Keratinocyte (primary cell): ENCODE measurements at places on chromosomes 5 and 9.

- no peak for DNase-seq
These were observed 405.6 kb upstream of the ZNF608 start for GRCh38 chr5:125152044-125152443.

- DNase-seq, result no peak
These were observed 180.3 kb upstream of the GHR start for GRCh38 chr5:42242881-42243485.

DNA sequence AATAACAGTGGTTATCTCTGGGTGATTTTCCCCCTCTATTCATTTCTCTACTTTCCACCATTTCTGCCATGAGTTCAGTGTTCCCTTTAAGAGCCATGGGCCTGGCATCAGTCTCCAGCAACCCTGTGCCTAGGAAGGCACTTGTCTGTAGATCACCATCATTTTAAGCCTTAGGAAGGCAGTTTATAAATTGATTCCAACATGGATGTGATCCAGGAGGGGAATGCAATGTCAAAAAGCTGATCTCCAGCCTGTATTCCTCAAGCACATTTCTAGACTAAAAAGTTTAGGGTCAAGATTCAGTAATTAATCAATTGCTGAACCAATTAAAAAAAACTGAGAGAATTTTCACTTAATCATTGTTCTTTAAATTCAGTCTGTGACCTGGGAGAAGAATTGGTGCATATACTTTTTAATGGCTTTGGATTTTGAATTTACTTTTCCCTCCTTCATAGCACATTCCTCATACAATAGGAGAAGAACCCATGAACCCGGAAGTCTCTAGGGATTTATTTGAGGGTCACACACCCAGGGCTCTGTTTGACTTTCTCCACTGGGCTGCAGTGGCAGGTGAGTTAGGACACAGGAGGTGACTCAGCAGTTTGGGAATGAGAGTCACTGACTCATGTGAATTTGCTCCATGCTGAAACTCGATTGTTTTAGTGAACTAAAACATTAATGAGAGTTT is 6.1 kb upstream of the ERMP1 start:
- no peak for DNase-seq

GRCh38 chr9:13744261-13744901 is 464.9 kb upstream of the MPDZ start:
- no peak for DNase-seq

DNA sequence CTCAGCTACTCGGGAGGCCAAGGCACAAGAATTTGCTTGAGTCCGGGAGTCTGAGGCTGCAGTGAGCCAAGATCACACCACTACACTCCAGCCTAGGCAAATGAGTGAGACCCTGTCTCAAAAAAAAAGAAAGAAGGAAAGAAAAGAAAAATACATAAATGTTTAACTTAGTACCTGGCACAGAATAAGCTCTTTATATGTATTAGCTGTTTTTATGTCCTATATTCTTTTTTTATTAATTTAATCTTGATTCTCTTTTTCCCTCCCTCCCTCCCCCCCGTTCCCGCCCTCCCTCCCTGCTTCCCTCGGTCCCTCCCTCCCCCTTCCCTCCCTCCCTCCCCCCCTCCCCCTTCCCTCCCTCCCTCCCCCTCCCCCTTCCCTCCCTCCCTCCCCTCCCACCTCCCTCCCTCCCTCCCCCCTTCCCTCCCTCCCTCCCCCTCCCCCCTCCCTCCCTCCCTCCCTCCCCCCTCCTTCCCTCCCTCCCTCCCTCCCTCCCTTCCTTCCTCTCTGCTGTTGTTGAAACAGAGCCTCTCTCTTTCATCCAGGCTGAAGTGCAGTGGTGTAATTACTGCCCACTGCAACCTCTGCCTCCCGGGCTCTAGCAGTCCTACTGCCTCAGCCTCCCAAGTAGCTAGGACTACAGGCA is 135.8 kb upstream of the GRHPR start:
- DNase-seq, result no peak

DNA sequence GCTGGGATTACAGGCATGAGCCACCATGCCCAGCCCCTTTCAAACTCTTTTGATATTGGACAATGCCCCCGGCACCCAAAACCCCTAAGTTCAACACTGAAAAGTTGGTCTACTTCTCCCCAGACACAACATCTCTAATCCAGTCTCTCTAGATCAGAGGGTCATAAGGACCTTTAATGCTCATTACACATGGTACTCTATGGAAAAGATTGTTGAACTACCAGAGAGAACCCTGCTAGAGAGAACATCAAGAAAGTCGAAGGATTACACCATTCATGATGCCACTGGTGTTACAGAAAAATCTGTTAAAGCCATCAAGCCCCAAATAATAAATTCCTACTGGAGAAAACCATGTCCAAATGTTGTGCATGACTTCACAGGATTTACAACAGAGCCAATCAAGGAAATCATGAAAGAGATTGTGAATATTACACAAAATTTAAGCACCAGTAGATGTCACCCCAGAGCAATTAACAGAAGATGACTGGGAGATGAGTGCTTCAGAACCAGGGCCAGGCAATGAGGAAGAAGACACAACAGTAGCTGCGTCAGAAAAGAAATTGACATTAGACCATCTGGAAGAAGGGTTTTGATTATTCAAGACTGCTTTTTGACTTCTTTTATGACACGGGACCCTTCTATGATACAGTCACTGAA is 28.3 kb upstream of the NIPAL4 start:
- no peak for DNase-seq

DNA sequence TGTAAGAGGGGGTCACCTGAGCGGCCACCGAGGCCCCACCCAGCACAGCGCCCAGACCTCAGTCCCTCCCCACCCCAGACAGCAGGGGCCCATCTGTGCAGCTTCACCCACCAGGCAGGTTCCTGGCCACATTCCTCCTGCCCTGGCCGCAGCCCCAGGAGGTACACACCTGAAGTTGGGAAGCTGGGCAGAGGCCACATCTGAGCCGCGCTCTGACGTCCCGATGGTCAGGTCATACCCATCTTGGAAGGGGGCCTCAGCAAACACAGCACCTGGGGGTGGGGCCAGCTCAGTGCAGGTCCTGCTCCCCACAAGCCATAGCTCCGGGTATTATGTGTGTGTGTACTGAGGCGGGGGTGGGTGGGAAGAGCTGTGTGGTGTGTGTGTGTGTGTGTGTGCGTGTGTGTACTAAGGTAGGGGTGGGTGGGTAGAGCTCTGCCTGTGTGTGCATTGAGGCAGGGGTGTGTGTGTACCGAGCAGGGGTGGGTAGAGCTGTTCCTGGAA is 5.6 kb downstream of the SPOUT1 start:
- DNase-seq, result no peak

- no peak for DNase-seq
These were observed 62.3 kb upstream of the STXBP1 start for GRCh38 chr9:127549751-127550150.

GRCh38 chr5:151042453-151043093 is 22.2 kb downstream of the GPX3 start:
- DNase-seq, result no peak

DNA sequence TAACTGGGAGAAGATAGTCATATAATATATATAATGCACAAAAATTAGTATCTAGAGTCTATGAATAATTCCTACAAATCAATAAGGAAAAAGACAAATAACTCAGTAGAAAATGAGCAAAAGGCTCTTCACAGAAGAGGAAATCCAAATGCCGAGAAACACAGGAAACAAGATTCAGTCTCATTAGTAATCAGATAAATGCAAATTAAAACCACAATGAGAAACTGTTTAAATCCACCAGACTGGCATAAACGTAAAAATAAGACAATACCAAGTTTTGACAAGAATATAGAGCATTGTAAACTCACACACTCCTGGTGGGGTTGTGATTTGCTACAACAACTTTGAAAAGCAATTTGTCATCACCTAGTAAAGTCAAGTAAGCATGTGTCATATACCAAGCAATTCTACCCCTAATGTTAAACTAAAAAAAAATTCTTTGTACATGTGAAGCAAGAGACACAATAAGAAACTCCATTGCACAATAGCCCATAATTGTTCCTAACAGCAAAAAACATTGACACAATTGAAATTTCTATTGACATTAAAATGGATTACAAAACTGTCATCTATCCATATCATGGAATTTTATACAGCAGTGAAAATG is 21.0 kb upstream of the UBLCP1 start:
- no peak for DNase-seq

DNA sequence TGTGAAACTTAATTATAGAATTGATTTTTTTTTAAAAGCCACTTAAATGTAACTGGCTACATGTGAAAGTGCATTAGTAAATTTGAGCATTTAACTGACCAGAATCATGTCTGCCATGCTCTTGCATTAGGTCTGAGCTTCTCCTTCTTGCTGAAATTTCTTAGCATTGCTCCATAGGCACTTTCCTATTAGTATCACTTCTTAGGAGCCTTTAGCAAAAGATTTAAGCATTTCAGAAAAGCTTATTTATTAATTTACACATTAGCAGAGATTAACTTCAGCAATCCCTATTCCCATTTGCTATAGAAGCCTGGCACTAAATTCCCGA is 211.0 kb downstream of the SNX18 start:
- no peak for DNase-seq

DNA sequence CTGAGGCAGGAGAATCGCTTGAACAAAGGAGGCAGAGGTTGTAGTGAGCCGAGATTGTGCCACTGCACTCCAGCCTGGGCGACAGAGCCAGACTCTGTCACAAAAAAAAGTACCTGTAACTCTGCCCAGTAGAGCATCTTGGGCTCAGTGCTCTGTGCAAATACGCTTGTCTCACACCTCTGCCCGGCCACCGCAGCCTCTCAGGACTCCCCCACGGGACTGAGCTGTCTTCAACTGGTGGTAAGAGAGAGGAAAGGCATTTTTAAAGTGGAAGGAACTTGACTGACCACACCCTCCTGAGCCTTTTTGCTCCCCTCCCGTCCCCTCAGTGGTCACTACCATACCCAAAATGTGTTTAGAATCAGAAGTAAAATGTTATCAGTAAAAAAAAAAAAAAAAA is 174.3 kb upstream of the PIK3R1 start:
- no peak for DNase-seq

- no peak for DNase-seq
These were observed 5.1 kb upstream of the WDR5 start for GRCh38 chr9:134130503-134131375.

GRCh38 chr9:93620041-93620506 is 43.7 kb downstream of the PHF2 start:
- DNase-seq, result no peak

DNA sequence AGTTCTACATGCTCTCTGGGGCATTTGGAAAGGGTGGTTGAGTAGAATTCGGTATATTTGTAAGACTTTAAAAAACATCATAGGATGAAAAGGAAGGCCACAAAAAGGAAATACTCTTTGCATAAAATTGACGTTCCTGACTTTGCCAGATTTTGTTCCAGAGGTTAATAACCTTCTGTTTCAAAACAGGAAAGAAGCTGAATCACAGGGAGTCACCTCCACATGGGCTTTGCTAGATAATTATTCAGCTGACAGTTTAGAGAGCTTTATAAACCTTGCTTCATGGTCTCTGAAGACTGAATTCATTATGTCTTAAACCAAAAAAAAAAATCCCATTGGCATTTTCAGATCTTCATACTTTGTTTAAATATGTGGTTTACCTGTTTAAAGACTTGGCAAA is 203.7 kb downstream of the SEMA6A start:
- no peak for DNase-seq

- no peak for DNase-seq
These were observed 8.7 kb downstream of the ASTN2 start for GRCh38 chr9:117405950-117406705.

DNA sequence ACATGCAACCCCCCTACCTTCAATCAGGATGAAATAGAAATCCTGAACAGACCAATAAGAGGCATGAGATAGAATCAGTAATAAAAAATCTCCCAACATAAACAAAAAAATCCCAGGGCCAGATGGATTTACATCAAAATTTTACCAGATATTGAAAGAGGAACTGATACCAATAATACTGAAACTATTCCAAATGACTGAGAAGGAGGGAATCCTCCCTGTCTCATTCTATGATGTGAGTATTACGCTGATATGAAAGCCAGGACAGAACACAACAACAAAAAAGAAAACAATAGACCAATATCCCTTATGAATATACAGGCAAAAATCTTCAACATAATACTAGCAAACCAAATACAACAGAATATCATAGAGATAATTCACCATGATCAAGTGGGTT is 109.0 kb upstream of the SMC2 start:
- no peak for DNase-seq

GRCh38 chr5:148790545-148791333 is 35.7 kb upstream of the ADRB2 start:
- peak; percentile 71 for DNase-seq

DNA sequence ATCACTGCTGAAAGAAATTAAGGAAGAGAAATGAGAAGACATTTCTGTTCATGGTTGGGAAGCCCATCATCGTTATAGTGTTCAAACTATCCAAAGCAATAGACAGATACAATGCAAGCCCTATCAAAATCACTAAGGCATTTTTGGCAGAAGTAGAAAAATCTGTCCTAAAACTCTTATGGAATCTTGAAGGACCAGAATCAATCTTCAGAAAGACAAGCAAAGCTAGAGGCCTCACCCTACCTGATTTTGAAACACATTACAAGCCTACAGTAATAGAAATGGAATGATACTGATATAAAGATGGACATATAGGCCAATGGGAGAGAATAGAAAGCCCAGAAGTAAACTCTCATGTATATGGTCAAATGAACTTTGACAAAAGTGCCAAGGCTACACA is 4.9 kb upstream of the IFNA21 start:
- DNase-seq, result no peak

DNA sequence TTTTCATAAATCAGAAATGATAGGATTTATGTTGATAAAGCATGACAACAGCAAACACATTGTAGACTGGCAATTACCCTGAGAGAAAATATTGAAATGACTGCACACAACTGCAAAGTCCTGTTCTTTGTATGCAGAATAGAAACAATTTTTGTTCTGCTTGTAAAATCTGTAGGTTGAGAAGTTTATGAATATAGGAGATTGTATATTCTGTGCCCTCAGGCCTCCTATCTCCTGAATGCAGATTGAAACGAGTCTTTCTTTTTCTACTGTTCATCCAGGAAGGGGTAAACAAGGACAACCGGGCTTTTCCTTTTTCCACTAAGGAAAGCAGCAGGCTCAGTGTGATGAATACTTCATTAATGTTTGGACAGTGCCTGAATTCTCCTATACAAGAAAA is 95.0 kb upstream of the HAPLN1 start:
- DNase-seq, result no peak

DNA sequence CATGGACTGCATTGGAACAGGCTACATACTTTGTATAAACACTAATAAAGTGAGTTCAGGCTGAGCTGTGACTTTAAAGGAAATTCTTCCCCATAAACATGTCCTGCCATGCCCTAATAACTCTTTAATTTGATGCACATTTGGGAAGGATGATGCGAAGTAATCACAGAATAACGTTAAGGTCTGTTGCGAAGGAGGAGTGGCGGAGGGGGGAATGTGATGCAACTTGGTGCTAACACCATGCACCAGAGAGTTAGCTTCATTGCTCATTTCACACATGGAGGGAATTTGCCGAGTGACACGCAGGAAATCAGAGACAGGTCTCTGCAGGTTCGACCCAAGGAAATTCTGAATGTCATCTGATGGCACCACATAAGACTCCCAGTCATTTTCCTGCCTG is 32.9 kb downstream of the SLIT3 start:
- no peak for DNase-seq
